ENCODE measurements at places on chromosomes 2 and 18.

DNA sequence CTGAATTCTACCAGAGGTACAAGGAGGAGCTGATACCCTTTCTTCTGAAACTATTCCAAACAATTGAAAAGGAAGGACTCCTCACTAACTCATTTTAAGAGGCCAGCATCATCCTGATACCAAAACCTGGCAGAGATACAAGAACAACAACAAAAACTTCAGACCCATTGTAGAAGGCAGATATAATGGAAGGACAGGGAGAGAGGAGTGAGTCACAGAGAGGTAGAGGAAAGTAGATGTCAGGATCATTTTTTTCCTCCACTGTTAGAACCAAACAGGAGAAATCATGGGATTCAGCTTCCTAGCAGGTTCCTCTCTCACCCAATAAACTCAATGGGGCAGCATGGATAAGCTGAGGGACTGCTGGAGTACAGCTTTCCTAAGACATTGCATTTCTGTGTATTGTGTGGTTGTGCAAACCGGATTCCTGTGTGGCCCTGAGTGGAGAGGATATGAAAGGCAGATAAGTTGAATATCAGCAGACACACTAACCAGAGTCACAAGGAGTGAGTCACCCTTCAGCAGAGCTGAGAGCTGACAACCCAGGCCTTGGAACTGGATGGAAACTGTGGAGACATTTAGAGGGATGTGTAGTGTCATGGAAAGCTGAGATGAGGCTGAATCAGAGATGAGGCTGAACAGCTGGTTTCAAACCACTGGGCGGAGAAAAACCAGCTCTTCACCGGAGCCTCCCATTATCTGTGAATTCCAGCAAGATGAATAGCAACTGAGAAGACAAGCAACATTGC, 60.9 kb upstream of the MMADHC start:
- peak; percentile 48 for DNase-seq
- no peaks in the 10 kb centered on the region for H3K36me3 ChIP-seq
- H3K27ac ChIP-seq = no peak overlapping the region

DNA sequence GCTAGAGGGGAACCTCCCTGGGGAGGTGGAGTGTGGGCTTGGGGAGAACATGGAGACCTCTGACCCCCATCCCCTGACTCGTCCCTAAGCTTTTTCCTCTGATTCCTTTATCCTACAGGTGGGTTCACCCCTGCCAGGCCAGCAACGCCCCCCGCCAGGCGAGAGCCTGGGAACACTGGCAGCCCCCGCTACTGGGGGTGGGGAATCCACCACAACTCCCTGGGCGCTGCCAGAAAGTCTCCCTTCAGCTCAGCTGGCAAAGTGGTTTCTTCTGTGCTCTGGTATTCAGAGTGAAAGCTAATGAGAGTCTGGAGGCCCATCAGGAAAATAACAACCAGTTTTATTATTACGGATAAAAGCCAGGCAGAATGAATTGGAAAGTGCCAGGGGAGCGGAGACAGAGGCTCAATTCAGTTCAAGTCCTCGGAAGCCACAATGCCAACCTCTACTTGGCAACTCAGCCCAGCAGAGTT, 2.8 kb downstream of the DIPK1C start:
- H3K36me3 ChIP-seq = no peaks in the 10 kb centered on the region
- no peak overlapping the region for H3K4me3 ChIP-seq
- no peak overlapping the region for H3K27ac ChIP-seq
- DNase-seq = no peak
- peaks cover 65% of the 10 kb centered on the region for H3K27me3 ChIP-seq

GRCh38 chr18:80246445-80247392, 595 bp downstream of the PARD6G start:
- H3K4me3 ChIP-seq = peak overlapping the region; percentile 98
- peak overlapping the region; percentile 72 for H3K27ac ChIP-seq
- peaks cover 17% of the 10 kb centered on the region for H3K4me1 ChIP-seq
- H3K36me3 ChIP-seq = no peaks in the 10 kb centered on the region
- no peak for DNase-seq
- H3K27me3 ChIP-seq = no peaks in the 10 kb centered on the region

DNA sequence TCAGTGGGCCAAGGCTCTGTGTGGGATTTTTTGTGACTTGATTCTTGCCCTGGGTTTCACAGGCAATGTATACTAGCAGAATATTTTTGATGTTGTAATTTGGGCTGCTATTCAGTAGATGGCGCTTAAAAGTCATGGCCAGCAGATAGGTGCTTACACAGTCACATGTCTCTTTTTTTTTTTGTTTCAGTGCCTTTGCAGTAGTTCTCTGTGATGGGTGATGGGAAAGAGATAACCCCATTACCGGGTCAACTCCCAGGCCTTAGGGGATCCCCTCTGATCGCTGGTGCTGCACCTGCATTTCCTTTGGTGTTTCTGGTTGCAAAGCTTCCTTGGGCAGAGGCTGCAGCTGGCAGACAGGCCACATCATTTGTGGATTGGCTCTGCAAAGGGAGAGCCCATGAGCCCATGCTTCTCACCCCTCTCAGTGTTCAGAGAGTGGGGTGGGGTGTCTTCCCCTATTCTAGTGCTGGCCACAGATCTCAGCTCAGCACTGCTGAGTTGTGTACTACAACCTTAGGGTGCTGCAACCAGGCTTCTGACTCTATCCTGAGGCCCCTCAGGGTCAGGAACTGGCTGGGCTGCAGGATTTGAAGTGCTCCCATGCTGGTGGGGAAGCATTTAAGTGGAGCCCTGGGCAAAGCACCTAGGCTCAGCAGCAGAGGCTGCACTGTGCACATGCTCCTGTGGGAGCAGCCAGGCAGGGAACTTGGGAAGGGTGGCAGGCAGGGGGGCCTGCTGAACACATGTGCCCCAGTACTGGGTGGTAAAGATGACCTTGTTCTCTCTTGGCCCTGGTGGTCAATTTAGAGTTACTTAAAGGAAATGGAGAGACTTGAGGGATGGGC, 219.8 kb upstream of the SPHKAP start:
- no peaks in the 10 kb centered on the region for H3K27me3 ChIP-seq
- H3K27ac ChIP-seq = no peak overlapping the region
- DNase-seq = no peak
- H3K4me1 ChIP-seq = no peaks in the 10 kb centered on the region

DNA sequence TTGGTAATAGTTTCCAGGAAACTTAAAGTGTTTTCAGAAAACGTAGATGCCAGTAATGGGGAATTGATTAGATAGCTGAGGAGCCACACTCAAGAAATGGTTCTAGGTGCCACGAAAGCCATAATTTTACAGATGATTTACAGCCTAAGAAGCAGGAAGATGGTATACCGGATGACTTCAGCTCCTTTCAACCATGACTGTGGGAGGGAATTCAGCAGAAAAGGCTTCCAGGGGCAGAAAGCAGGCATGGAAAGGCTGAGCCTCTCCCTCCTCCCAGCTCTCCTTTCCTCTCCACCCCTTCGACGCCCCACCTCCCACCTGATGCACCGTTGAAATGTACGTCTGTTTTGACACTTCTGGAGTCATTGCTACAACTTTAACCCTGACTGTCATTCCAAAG, 68.6 kb upstream of the SMIM21 start:
- no peaks in the 10 kb centered on the region for H3K4me1 ChIP-seq
- no peak overlapping the region for H3K4me3 ChIP-seq
- H3K27ac ChIP-seq = no peak overlapping the region
- H3K36me3 ChIP-seq = no peaks in the 10 kb centered on the region
- DNase-seq = no peak

DNA sequence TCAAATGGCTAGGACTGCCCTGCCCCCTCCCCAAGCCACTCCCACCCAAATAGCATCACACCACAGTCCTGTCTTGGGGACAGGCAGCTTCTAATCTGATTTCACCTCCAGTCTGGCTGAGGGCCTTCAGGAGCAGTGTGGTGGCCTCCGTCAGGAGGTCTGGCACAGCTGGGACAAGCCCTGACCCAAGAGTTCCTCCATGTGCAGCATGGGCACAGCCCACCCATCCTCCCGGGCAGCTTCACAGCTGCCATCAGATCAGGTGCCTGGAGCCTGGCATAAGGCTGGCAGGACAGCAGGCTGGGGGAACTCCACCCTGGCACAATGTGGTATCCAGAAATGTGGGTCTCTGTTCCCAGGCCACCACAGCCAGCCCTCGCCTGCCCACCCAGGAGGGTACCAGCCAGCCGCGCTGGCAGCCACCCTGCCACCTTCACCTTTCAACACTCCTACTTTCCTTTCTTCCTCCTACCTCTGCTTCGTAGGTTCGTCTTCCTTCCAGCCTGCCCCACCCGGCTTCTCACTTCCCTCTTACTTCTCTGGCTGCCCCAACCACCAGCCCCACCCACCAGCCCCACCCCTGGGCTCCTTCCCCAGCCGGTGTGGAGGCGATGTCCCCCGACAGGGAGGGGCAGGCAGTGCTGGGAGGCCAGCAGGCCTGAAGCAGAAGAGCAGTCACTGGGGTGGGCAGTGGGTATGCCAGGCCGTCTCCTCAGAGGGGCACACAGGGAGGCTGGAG, at the start of gene CAPG:
Gene CAPG (minus strand): TSS at position 522 of the 739 bp plus-strand sequence. CDS start 8,221 bp downstream, outside the sequence.
- H3K4me3 ChIP-seq = no peak within 1 kb of the TSS
- H3K27me3 ChIP-seq = no peaks in the 10 kb centered on the region
- peak within 1 kb of the TSS; percentile 27 for H3K27ac ChIP-seq
- no peaks in the 10 kb centered on the region for H3K36me3 ChIP-seq
- H3K4me1 ChIP-seq = peaks cover 23% of the 10 kb centered on the region

- no peak overlapping the region for H3K4me3 ChIP-seq
- no peaks in the 10 kb centered on the region for H3K36me3 ChIP-seq
- no peak for DNase-seq
- no peaks in the 10 kb centered on the region for H3K4me1 ChIP-seq
- H3K27me3 ChIP-seq = no peaks in the 10 kb centered on the region
Observed at GRCh38 chr2:234623521-234623991, 126.7 kb upstream of the ARL4C start.

Measured in sigmoid colon (tissue), 7 donors.